ENCODE measurements at places on chromosomes 5 and 9. TPM values are rescaled to one million over a fixed set of nuclear protein-coding genes. Genes with fewer than 3 reads are reported as not detected.

Gene CATSPER3
- total RNA-seq = 0.23 TPM

- no peak overlapping the region for H3K4me3 ChIP-seq
- no peaks in the 10 kb centered on the region for H3K27me3 ChIP-seq
- no peak for DNase-seq
- peaks cover 12% of the 10 kb centered on the region for H3K4me1 ChIP-seq
- no peaks in the 10 kb centered on the region for H3K36me3 ChIP-seq
Observed at GRCh38 chr5:151208481-151208914, 15.4 kb downstream of the CCDC69 start.

- H3K36me3 ChIP-seq = no peaks in the 10 kb centered on the region
- no peak for DNase-seq
- H3K4me1 ChIP-seq = no peaks in the 10 kb centered on the region
- H3K27me3 ChIP-seq = no peaks in the 10 kb centered on the region
- no peak overlapping the region for H3K27ac ChIP-seq
Observed at GRCh38 chr5:169918228-169918627, 62.1 kb downstream of the INSYN2B start.

GRCh38 chr5:147805030-147805454, 22.5 kb upstream of the JAKMIP2 start:
- no peaks in the 10 kb centered on the region for H3K27me3 ChIP-seq
- no peaks in the 10 kb centered on the region for H3K36me3 ChIP-seq
- H3K4me1 ChIP-seq = no peaks in the 10 kb centered on the region

DNA sequence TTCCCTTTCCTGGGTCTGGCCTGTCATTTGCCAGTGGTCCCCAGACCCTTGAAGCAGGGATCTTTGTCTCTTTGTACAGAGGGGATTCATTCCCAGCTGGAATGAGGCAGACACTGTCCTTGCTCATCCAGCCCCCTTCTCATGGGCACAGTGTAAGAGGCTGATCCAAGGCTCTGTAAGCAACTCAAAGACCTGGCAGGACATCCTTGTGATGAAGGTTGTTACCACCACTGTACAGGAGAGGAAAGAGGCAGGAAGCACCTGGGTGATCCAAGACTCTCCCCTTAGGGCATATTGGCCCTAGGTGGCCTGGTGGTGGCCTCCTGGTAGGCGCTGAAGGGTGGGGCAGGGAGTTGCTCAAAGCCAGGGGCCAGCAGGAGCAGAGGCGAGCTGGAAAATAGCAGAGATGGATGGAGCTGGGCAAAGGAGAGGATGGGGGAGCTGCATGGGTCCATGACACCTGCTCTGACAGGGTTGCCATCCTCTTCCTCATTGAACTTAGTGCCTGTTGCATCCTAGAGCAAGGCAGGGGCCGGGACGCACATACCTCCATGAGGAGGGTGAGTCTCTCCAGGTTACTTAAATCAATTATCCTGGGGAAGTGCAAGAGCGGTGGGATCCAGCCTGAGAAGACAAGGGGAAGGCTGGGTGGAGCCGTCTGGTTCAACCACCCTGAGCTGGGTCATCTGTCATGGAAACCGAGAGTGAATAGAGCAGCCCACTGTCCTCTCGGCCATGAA, 9.8 kb upstream of the GADD45G start:
- H3K4me3 ChIP-seq = no peak overlapping the region
- H3K27ac ChIP-seq = no peak overlapping the region
- no peak for DNase-seq

- H3K36me3 ChIP-seq = no peaks in the 10 kb centered on the region
- no peaks in the 10 kb centered on the region for H3K27me3 ChIP-seq
- peaks cover 19% of the 10 kb centered on the region for H3K4me1 ChIP-seq
- DNase-seq = no peak
- peak overlapping the region; percentile 59 for H3K27ac ChIP-seq
Observed at GRCh38 chr9:133845440-133845839, 107.3 kb upstream of the SARDH start.

- H3K27ac ChIP-seq = peak overlapping the region; percentile 13
- H3K27me3 ChIP-seq = no peaks in the 10 kb centered on the region
- no peak for DNase-seq
- H3K36me3 ChIP-seq = no peaks in the 10 kb centered on the region
Observed at GRCh38 chr5:10479154-10479721, 37.6 kb downstream of the ROPN1L start.

- no peaks in the 10 kb centered on the region for H3K4me1 ChIP-seq
- no peak overlapping the region for H3K4me3 ChIP-seq
- H3K36me3 ChIP-seq = no peaks in the 10 kb centered on the region
Observed at GRCh38 chr9:68523367-68523936, 17.2 kb downstream of the TMEM252 start.

- no peak overlapping the region for H3K27ac ChIP-seq
- H3K27me3 ChIP-seq = peaks cover 14% of the 10 kb centered on the region
- H3K4me1 ChIP-seq = peaks cover 10% of the 10 kb centered on the region
- H3K4me3 ChIP-seq = no peak overlapping the region
Observed at GRCh38 chr5:141883184-141883891, 5.1 kb upstream of the PCDH1 start.

Gene RC3H2
- 32.8 TPM for total RNA-seq

GRCh38 chr5:149959406-149960236, 937 bp upstream of the SLC26A2 start:
- peak overlapping the region; percentile 85 for H3K27ac ChIP-seq
- no peak for DNase-seq
- peaks cover 22% of the 10 kb centered on the region for H3K4me1 ChIP-seq
- H3K27me3 ChIP-seq = no peaks in the 10 kb centered on the region

Gene PCA3
- not detected for total RNA-seq

- no peaks in the 10 kb centered on the region for H3K36me3 ChIP-seq
- no peak for DNase-seq
- peak overlapping the region; percentile 93 for H3K27ac ChIP-seq
- peak overlapping the region; percentile 97 for H3K4me3 ChIP-seq
Observed at GRCh38 chr9:20619487-20620200, 2.7 kb downstream of the MLLT3 start.

Gene SMIM3
- total RNA-seq = 13.1 TPM

GRCh38 chr9:115694014-115694413, 459.6 kb upstream of the PAPPA start:
- no peaks in the 10 kb centered on the region for H3K36me3 ChIP-seq
- no peak for DNase-seq
- no peak overlapping the region for H3K27ac ChIP-seq
- no peaks in the 10 kb centered on the region for H3K27me3 ChIP-seq

GRCh38 chr9:69519470-69520240, 152.5 kb downstream of the APBA1 start:
- DNase-seq = no peak
- no peaks in the 10 kb centered on the region for H3K4me1 ChIP-seq
- no peak overlapping the region for H3K4me3 ChIP-seq
- H3K27me3 ChIP-seq = no peaks in the 10 kb centered on the region
- peaks cover 13% of the 10 kb centered on the region for H3K36me3 ChIP-seq
- H3K27ac ChIP-seq = no peak overlapping the region

- H3K27ac ChIP-seq = no peak overlapping the region
- no peaks in the 10 kb centered on the region for H3K36me3 ChIP-seq
- no peak overlapping the region for H3K4me3 ChIP-seq
- DNase-seq = no peak
- no peaks in the 10 kb centered on the region for H3K4me1 ChIP-seq
Observed at GRCh38 chr5:137156180-137156579, 342.9 kb downstream of the SPOCK1 start.

Gene PDE6A
- 3.6 TPM for total RNA-seq

Gene GPR150
- total RNA-seq = not detected

Gene TERT
- total RNA-seq = 0.31 TPM

GRCh38 chr9:93043122-93043521, 15.4 kb upstream of the SUSD3 start:
- no peak for DNase-seq
- H3K4me1 ChIP-seq = no peaks in the 10 kb centered on the region
- H3K4me3 ChIP-seq = no peak overlapping the region
- H3K27me3 ChIP-seq = no peaks in the 10 kb centered on the region

Gene AJM1
- 0.72 TPM for total RNA-seq

GRCh38 chr9:34456746-34457145, 1.6 kb downstream of the FAM219A start:
- H3K4me3 ChIP-seq = peak overlapping the region; percentile 93
- H3K27ac ChIP-seq = no peak overlapping the region
- DNase-seq = no peak
- peaks cover 15% of the 10 kb centered on the region for H3K4me1 ChIP-seq
- H3K36me3 ChIP-seq = no peaks in the 10 kb centered on the region
- no peaks in the 10 kb centered on the region for H3K27me3 ChIP-seq

DNA sequence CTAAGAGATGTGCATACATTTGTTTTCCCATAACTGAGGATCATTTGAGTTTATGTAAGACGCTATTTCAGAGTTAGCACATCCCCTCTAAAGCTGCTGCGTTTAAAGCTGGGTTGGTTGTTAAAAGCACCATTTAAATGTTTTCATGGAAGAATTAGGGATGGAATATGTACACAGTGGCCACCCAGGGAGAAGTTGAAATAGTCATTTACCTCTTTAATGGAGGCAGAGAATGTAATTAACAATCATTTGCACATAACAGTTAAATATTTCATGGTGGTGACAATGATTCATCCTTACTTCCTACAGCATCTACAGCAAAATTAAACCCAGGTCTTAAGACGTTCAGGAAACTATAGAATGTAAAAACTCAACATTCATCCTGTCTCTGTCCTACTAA, 100.3 kb downstream of the KIF4B start:
- no peak overlapping the region for H3K27ac ChIP-seq
- no peaks in the 10 kb centered on the region for H3K27me3 ChIP-seq
- H3K36me3 ChIP-seq = no peaks in the 10 kb centered on the region
- no peak overlapping the region for H3K4me3 ChIP-seq
- DNase-seq = no peak
- H3K4me1 ChIP-seq = no peaks in the 10 kb centered on the region

All from esophagus squamous epithelium (tissue), 5 donors.